ENCODE measurements at places on chromosomes 16 and 17.
A peak's percentile ranks its signal among the peaks of the same experiment; 100 is the strongest.

DNA sequence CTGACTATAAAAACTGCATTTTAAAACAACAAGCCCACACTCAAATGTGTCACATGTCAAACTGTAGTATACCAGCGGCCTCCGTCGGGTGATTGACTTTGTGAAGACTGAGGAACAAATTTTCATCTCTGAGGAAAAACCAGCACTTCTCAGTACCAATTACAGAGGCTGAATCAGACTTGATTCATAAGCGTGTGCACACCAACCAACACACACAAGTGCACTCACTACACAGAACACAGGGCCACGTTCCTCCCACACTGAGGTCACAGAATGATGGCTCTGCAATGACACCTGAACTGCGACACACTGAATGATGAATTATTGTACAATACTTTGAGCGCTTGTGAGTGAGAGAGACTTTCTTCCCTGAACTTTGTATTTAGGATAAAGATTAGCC is 29.6 kb downstream of the XPO6 start:
- no peak for DNase-seq

DNA sequence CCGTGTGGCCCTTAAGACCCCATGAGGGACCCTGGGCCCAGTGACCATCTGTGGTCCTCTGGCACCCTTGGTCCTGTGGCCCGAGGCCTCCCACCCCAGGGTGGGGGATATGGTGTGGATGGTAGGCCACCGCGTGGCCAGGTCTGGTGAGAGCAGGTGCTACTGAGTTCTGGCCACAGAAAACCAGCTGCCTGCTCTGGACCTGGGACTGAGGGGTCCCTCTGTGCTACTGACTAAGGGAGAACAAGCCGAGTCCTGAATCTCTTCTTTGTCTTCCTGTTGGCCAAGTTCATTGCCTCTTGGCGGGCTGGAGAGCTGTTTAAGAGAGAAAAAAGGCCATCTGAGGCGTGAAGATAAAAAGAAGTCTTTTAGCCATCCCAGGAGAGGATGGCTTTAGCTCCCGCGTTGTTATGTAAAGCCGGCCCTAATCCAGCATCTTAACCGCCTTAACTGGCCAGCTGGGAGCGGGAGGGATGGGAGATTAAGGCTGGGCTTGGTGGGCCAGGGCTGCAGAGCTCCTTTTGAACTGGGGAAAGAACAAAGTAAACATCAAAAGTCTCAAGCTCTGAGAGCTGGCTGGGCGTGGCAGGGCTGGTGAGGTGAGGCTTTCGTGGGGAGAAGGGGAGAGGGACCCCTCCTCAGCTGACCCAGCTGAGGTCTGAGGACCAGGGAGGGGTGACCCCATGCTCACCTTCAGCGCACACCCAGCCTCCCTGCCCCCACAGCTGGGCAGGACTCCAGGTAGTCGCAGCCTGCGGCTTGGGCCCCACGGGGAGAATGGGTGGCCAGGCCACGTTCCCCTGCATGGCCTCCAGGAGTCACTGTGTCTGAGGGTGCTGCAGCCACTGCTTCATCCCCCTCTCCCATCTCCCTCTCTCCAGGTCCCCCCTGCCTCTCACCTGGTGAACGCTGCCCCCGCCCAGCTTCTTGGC is 62.4 kb downstream of the NKD1 start:
- no peak for DNase-seq

- no peak for DNase-seq
Measured at GRCh38 chr16:79295162-79295561, 305.4 kb downstream of the MAF start.

- no peak for DNase-seq
Measured at GRCh38 chr16:318628-319027, 33.9 kb downstream of the AXIN1 start.

DNA sequence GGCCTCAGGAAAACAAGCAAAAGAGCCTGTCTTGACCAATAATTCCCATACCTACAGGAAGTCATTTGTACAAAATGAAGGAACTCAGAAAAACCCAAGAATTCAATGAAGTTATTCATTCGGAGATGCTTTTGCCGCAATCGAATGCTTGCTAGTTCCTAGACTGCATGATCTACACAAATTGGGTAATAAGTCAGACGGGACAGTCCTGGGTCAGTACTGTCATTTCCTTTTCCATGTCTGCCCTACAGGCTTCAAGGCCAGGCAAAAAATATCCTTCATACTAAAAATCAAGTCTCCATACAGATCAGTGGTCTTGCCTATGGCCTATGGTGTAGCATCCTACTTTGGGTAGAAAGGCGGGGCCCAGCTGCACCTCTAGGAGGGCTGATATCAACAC is 71.4 kb downstream of the CFDP1 start:
- no peak for DNase-seq

DNA sequence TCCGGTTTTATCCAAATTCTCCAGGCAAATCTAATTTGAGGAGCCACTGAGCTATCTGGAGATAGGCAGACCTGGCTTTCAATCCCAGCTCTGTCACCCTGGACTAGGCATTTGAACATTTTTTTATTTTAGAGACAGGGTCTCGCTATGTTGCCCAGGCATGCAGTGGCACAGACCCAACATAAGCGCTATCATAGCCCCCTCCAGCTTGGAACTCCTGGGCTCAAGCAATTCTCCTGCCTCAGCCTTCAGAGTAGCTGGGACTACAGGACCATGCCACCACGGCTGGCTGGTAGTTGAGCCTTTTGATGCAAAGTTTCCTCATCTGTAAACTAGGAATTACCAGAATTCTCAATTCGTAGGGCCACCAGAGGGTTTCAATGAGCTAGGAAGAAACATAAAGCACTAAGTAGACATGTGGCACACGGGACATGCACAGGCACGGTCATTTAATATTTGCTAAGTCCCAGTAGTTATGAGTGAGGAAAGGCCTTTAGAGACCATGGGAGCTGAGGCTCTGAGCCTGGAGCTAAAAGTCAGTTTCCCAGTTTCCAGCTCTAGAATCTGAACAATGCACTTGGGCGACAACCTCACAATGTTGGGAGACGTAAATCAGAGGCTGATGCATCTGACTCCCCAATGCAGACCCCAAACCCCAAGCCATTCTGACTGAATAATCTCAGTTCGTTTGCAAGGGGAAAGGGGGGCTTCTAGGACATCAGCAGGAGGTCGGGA is 1.1 kb downstream of the ELOB start:
- no peak for DNase-seq

DNA sequence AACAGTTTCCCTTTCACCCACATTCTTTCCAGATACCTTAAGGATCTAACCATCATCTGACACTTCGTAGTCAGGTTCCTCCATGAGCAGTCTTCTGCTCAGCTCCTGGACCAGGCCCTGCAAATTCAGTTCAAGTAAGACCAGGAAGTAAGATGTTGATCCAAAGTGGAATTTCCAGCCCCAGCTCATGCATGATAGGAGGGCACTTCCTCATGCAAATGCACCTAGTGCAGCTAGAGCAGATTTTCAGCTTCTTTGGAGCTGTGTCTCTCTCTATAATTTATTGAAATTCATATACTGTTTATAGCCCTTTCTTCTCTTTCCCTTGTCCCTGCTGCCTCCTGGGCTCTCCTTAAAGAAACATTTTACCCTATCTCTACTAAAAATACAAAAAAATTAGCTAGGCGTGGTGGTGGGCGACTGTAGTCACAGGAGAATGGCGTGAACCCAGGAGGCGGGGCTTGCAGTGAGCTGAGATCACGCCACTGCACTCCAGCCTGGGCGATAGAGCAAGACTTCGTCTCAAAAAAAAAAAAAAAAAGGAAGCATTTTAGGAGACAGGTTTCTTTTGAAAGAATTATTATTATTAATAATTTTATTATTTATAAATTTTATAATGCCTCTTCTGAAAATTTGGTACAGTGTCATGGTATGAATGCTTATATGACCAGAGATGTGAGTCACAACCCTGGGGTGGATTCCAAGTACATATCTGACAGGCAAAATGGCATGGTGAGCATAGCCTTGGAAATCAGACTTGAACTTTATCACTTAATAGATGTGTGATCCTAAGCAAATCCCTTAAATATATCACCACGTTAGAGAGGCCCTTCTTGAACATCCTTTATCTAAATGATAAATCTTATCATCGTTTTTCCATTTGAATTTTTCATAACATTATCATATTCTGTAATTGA is 94.3 kb downstream of the SSH2 start:
- DNase-seq, result no peak

- DNase-seq, result peak; percentile 17
Measured at GRCh38 chr17:75650874-75651273, 16.1 kb downstream of the RECQL5 start.

DNA sequence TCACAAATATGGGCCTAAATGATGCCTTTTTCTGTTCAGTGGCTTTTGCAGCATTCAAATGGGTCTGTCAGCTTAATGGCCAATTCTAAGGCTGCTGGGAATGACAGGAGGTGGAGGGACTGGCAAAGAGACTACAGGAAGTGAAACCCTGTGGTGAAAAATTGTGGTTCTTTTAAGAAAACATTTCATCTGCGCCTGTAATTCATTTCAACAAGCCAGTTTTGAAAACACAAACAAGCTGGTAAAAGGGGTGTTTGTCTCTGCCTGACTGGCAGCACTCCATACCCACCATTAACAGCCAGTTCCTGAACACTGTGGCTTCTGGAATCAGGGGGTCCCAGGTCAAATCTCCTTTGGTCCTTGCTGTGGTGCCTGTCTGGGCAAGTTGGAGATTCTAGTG is 3.6 kb upstream of the KDM8 start:
- DNase-seq, result no peak

GRCh38 chr17:47325176-47325575 is 1.4 kb downstream of the EFCAB13 start:
- no peak for DNase-seq

DNA sequence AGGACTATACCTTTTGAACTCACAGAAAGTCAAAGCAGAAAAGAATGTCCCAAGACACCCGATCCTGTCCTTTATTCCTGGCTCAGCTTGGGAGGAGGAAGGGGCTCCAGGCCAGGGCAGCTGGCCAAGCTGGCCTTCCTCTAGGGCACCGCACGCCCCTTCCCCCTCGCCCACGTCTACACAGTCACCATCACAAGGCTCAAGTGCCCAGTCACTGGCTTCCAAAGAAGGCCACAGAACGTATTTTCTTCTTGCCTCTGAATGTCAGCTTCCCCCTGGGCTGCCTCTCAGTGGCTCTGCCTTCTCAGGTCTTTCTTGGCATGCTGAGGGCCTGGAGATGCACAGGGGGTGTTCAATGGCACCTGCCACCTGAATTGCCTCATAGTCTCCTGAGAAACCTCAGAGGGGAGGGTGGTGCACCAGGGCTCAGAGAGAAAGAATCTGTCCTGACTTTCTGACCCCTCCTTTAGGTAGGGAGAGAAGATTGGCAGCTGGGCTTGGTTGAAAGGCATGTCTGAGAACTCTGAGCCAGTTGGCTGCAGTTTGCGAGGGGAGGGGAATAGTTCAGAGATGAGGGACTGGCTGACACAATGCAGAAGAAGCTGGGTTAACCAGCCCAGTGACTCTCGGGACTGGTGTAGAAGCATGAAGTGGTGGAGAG is 2.1 kb downstream of the DHRS11 start:
- DNase-seq, result no peak

GRCh38 chr16:46885960-46886763 is 2.0 kb downstream of the GPT2 start:
- DNase-seq, result no peak

DNA sequence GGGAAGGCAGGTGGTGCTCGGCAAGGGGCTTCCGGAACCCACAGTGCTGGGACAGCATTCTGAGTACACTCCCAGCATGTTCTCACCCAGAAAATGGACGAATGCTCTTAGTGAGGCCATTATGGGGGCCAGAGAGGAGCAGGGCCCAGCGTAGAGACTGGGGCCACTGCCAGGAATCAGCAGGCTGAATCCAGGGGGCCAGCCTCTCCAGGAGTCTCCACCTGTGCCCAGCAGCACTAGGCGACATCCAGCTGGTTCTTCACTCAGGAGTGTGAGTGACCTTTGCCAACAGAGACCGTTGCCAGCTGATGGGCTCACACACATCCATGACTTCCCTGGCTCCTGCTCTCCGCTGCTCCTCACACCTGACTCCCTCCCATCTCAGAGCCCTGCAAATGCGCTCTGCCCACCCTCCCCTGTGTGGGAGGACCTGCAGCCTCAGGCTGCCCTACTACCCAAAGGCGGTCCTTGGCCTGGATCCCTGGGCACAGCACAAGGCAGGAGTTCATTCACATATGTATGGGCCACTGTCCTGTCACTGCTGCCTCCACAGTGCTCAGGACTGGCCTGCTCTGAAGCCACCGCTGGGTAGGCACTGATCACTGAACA is 5.1 kb downstream of the RHBDF1 start:
- no peak for DNase-seq

GRCh38 chr16:85586380-85587104 is 26.6 kb upstream of the GSE1 start:
- no peak for DNase-seq

GRCh38 chr17:14068542-14069250 is 608 bp upstream of the COX10 start:
- DNase-seq, result no peak

DNA sequence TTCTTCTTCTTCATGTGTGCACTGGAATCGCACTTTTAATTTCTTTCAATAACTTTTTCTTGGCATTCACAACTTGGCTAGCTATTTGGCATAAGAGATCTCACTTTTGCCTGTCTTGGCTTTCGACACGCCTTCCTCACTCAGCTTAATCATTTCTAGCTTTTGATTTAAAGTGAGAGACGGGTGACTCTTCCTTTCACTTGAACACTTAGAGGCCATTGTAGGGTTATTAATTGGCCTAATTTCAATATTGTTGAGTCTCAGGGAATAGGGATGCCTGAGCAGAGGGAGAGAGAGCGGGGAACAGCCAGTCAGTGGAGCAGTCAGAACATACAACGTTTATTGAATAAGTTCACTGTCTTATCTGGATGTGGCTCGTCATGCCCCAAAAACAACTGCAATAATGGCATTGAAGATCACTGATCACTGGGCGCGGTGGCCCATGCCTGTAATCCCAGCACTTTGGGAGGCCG is 200.3 kb downstream of the SEC14L1 start:
- DNase-seq, result no peak

- DNase-seq, result no peak
Measured at GRCh38 chr17:81271226-81271625, 23.9 kb downstream of the SLC38A10 start.

DNA sequence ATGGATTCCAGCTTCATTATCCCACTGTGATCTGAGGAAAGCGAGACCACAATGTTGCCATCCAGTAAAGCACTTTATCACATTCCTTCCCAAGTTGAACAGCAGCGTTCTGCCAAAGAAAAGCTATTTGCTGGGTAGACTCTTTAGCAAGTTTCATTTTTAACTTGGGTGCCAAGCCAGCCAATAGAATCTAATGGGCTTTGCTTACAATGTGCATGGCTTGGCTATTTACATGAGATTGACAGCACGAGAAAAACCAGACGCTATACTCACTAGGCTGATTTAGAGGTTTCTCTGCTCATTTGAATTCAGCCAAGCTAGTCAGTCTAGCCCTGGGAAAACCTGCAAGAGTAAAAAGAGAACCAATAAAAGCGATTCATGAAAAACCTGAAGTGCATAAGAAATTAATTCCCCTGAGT is 108.9 kb downstream of the CDH13 start:
- DNase-seq, result no peak
